ENCODE measurements at places on chromosomes 11 and 22. TPM values are rescaled to one million over a fixed set of nuclear protein-coding genes. Genes with fewer than 3 reads are reported as not detected.

DNA sequence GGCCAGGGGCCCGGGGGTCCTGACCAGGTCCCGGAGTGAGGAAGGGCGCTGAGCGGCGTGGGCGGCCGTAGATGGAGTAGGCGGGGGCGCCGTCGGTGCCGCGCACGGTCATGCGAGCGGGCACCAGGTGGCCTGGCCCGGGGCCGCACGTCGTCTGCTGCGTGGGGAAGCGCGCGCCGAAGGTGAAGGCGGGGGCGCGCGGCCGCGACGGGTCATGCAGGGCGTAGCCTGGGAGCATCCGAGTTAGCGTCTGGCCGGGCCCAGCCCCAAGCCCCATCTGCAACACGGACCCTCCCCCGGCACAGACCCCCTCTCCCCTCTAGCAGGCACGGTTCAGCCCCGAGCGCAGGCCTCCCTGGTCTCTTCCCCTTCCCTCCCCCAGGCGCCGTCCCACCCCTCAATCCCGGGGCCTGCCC is 1.7 kb upstream of the TYMP start:
- DNase-seq: no peak

DNA sequence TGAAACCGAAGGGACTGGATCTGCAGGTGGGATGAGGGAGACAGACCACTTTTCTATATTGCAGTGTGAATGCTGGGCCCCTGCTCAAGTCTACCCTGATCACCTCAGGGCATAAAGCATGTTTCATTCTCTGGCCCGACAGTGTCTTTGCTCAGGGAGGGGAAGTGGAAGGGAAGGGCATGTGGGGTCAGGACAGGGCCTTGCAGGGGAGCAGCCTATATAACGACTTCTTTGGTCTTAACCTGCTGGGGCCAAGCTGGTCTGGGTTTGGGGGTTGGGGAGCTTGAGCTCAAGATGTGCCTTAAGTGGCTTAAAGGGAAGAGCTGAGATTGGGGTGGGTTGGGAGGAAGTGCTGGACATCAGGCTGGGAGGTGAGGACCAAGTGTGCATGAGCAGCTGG is 86.4 kb downstream of the GDPD4 start:
- no peak for DNase-seq

OPCML gene
- total RNA-seq: 2.6 TPM

MS4A6E gene
- total RNA-seq: not detected

GRCh38 chr11:113519989-113520613 is 44.9 kb upstream of the DRD2 start:
- no peak for DNase-seq
